Glutamatergic neuron (in vitro differentiated cells): ENCODE measurements at places on chromosomes 11 and 22.

DNA sequence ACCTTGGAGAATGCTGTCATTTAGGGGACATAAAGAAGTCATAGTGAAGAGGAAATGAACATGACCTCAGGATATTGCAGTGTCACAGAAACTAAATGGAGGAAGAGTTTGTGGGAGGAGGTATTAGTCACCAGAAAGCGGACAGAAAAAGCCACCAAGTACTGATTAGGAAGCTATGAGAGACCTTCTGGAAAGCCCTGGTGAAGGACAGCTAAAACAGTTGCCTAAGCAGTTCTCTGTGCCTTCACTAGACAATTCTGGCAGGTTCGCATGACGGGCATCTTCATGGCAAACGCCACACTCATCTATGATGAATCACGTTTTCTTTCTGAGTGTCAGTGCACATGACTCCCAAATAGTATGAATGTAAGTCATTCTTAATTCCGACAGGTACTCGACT, 325.8 kb downstream of the C11orf87 start:
- no peak for DNase-seq

DNA sequence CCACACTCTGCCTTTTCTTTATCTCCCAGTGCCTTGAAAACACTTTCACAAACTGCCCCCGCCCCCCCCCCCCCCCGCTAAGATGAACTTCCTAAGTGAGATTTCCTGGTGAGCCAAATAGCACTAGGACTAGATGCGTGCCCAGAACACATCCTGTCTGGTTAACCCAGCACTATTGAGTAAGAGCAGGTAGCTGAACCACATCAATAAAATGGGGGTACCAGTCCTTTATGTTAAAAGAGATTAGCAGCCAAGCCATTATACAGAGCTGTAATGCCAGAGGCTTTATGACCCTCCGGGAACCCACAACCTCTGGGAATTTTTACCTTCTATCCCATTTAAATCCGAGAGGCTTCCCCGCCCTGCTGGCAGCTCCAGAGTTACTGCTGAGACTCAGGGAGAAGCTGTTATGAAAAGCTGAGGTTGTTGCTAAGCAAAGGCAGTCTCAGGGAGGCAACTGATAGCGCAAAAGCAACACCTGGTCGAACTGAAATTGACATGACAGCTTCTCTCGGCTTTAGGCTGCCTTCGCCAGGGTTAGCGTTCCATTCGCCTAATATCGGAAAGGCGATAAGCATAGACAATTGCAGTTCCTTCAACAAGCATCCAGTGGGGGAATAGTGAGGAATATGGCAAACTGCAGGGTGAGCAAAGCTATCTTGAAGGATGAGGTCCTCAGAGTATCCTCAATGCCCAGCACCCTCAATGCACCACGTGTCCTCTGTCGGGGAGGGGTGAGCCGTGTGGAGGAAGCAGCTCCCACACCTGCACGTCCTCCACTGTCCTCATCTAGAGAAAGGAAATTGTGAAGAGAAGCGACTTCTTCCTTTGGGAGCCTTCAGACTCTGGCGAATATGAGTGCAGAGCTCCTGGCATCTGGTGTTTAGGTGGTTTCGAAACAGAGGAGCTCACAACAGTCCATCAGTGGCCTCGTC, 977.0 kb downstream of the NTM start:
- DNase-seq: no peak

- DNase-seq: no peak
These were observed 530.3 kb downstream of the TBC1D22A start for GRCh38 chr22:47292546-47293320.

DNA sequence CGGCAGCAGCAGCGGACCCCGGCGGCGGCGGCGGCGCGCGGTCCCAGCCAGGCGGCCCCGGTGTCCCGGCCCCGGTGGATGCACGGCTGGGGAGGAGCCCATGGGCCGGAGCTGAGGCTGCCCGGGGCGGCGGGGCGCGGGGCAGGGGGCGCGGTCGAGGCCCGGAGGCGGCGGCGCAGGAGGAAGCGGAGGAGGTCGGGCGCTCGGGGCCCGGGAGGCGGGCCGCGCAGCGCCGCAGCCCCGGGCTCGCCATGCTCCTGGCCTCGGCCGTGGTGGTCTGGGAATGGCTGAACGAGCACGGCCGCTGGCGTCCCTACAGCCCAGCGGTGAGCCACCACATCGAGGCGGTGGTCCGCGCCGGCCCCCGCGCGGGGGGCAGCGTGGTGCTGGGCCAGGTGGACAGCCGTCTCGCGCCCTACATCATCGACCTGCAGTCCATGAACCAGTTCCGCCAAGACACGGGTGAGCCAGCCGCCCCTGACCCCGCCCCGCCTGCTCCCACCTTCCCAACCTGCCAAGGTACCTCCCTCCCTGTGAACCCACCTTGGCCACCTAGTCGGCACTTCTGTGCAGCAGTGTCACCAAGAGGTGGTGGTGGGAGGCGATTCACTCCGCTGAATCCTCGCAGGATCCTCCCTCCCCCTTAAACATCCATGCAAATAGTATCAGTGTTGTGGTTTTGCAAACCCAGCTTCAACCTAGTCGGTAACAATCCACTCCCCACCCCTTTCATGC, 580 bp downstream of the DTX4 start:
- peak; percentile 48 for DNase-seq

GRCh38 chr11:88337987-88338668, 592 bp upstream of the CTSC start:
- no peak for DNase-seq

DNA sequence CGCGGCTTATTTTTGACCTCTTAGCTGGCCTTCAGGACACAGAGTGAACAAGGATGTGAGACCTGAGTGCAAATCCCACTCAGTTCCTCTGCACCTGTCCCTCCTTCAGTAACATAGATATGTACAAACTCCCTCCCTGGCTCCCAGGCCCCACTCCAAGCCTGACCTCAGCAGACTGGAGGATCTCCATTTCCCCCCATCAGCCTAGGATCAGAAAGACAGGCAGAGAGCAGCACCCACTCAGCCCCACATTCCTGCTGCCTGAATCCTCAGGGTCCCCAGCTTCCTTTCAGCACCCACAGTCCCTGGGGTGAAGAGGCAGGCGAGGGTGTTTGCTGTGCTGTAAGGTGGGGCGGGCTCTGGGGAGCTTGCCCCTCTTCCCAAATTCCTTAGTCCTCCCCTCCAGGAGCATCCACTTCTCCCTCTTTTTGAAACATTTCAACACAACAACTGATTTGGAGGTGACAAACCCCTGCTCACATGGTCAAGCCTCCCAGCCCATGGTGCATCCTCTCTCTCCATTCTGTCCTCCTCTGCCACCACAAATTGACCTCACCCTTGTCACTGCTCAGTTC, 151.1 kb downstream of the FEZ1 start:
- no peak for DNase-seq

- no peak for DNase-seq
These were observed 65.2 kb downstream of the WNT7B start for GRCh38 chr22:45911601-45912271.

- no peak for DNase-seq
These were observed 278.1 kb downstream of the SWAP70 start for GRCh38 chr11:9941991-9942390.

DNA sequence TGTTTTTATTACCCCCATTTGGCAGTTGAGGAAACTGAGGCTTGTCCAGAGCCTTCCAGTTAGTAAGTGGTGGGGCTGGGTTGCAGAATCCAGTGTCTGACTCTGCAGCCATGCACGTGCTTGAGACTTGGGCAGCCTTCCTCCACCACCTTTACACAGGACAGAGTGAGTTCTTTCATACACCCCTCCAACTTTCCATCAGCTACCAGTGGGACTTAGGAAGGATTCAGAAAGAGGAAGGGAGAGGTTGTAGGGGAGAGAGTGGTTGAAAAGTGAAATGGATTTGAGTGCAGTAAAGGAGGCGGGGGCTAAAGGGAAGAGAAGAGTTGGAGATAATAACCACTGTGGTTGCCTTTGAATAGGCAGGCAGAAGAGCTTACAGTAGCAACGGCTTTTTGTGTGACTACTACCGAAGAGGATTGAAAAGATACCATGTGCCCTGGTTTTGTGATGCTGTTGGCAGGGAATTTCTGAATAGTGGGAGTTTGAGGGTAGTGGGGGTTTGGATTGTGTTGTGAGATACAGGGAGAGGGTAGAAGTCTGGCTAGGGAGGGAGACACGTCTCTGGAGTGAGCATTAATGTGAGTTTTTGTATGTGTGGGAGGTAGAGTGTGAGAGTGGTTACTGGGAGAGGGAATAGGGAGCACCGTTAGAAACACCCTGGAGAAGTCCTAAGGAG, 1.7 kb downstream of the UVRAG start:
- DNase-seq: no peak

GRCh38 chr11:119266063-119266462, 50.9 kb downstream of the MCAM start:
- no peak for DNase-seq

DNA sequence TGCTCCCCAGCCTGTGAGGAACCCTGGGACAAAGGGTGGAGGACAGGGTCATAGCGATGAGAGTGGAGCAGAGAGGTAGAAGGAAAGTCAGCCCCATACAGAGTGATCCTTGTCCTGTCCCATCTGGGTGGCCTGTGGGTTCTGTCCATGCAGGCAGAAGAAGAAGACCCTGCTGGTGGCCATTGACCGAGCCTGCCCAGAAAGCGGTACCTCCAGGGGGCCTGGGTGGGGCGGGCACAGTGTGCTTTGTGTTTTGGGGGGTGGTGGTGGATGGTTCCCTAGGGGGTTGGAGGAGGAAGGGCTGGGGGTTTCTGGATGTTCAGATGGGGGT, 7.9 kb downstream of the SIDT2 start:
- peak; percentile 4 for DNase-seq

DNA sequence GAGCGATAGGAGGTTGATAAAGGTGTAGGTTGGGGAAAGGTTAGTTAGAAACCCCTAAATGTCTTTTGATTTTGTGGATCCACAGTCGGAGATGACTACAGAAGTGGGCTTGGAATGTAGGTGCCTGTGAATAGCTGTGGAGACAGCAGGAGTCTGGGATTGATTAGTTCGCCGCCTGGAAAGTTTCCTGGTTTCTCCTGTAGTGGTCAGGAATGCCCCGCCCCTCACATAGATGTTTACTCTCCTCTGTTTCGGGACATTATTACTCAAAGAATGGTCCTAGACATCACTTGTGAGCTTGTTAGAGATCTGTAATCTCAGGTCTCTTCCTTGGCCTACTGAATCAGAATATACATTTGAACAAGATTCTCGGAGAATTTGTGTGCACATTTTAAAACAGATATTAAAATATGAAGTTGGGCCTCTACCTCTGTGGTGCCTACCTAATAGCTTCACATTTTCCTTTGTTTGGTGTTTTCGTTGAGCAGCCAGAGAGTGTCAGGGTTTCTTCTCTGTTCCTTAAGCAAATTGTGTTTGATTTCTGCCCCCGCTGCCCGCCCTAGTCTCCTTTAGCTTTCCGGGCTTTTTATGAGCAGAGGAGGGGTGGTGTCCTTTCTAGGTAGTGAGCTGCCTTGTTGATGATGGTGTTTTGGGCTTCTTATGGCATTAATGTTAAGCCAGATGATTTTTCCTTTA, 89.4 kb downstream of the PPP6R3 start:
- no peak for DNase-seq

DNA sequence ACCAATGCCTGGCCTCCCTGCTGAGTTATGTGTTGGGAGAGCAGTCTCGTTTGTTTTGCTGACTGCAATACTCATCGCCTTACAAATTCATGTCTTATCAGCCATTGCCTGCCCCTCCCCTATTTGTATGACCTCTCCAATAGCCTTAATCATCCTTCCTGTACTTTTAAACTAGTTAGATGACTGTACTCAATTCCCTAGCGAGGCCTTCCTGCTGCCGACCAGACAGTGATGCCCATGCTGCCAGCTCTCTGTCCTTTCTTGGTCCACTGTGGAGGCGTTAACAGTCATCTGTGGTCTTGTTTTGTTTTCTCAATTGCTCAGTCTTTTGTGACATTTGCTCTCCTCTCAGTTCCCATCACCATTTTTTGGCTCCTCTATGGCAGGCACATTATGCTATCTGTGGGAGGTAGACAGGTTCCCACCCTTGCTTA, 20.3 kb upstream of the YPEL1 start:
- no peak for DNase-seq

- peak; percentile 83 for DNase-seq
These were observed 497.2 kb downstream of the NTM start for GRCh38 chr11:131867457-131868257.

DNA sequence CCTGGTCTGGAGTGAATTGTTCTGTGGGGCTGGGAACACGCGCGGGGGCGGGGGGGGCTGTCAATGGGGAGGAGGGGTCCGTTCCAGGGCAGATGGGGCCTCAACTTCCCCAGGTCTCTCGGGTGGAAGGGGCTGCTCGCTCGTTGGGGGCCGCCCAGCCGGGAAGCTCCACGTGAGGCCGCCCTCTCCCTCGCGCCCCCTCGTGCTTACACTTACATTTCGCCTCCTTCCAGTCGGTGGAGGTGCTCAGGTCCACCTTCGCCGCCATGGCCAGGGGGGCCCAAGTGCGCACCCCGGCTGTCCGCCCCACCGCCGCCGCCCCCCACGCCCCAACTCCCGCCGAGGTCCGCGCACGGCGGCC, 452 bp downstream of the MACROD1 start:
- DNase-seq: peak; percentile 58

GRCh38 chr11:118132385-118133151, 20.1 kb downstream of the SCN4B start:
- no peak for DNase-seq

- no peak for DNase-seq
These were observed 134.2 kb downstream of the STK33 start for GRCh38 chr11:8459711-8460399.

GRCh38 chr11:94602430-94603372, 35.5 kb downstream of the PIWIL4 start:
- DNase-seq: peak; percentile 74

DNA sequence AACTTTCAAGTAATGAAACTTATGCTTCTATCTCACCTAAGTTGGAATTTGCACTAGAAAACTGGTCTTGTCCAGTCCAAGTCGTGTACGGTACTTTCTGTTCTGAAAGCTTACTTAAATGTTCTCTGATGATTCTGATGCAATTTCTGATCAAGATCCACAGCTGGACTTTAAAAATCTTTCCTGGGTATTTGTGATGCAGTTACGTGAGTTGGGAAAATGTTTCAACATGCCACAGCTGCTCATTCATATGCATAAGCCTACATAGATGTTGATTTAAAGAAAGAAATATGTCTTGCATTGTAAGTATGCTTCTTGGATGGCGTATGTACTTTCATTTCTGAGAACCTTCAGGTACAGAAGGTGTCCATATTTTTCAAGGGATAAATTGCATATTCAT, 493.7 kb upstream of the CCDC90B start:
- DNase-seq: no peak

GRCh38 chr22:46796566-46797195, 34.2 kb downstream of the TBC1D22A start:
- no peak for DNase-seq

DNA sequence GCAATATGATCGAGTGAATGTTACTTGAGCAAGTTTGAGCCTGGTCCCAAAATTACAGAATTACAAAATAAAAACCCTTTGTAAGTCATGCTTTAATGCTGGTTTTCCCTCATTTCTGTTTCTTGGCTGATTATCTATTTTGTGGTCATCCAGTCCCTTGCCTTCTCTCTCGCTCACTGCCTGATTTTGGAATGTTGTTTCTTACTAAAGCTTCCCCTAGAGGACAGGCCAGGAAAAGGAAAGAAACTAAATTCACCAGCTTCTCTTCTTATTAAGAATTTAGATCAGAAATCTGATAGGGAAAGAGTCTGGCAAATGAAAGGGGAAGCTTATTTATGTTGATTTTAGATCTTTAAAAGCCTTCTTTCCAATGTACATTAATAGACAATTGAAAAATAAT, 16.6 kb upstream of the BDNF start:
- DNase-seq: no peak

GRCh38 chr11:720017-720641, 14.1 kb downstream of the EPS8L2 start:
- no peak for DNase-seq
